ENCODE measurements at places on chromosomes 3 and 15.

DNA sequence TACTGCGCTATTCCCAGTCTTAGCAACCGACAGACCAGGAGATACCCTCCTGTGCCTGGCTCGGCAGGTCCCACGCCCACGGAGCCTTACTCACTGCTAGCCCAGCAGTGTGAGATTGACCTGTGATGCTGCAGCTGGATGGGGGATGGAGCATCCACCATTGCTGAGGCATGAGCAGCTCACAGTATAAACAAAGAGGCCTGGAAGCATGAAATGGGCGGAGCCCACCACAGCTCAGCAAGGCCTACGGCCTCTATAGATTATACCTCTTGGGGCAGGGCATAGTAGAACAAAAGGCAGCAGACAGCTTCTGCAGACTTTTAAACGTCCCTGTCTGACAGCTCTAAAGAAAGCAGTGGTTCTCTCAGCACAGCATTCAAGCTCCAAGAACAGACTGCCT, 160.3 kb downstream of the ANXA2 start:
- no peak for DNase-seq

DNA sequence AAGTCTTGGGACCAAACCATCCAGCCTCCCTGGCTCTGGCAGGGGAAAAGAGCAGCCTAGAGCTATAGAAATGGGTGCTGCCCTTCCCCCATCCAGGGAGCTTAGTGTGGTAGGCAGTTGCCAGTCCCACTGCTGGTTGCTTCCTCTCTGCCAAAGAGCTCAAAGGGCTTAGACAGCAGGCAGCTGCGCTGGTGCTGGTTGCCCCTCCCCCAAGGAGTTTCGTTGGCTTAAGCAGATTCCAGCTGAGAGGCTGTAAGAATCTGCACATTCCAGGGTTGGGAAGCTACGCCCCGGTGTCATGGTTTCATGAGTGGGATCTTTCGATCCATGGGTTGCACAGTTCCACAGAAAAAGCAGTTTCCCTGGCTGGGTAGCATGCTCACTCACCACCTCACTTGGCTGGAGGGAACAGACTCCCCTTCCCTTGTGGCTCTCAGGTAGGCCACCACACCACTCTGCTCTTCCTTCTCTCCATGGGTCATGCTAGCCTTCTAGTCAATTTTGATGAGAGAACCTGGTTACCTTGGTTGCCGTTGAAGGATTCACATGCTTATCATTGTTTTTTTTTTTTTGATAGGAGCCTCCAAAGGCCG, 195.1 kb downstream of the EPHA6 start:
- no peak for DNase-seq

GRCh38 chr15:38551720-38552648, 12.6 kb downstream of the RASGRP1 start:
- DNase-seq = no peak

GRCh38 chr3:113754494-113755159, 7.8 kb downstream of the ATP6V1A start:
- no peak for DNase-seq

DNA sequence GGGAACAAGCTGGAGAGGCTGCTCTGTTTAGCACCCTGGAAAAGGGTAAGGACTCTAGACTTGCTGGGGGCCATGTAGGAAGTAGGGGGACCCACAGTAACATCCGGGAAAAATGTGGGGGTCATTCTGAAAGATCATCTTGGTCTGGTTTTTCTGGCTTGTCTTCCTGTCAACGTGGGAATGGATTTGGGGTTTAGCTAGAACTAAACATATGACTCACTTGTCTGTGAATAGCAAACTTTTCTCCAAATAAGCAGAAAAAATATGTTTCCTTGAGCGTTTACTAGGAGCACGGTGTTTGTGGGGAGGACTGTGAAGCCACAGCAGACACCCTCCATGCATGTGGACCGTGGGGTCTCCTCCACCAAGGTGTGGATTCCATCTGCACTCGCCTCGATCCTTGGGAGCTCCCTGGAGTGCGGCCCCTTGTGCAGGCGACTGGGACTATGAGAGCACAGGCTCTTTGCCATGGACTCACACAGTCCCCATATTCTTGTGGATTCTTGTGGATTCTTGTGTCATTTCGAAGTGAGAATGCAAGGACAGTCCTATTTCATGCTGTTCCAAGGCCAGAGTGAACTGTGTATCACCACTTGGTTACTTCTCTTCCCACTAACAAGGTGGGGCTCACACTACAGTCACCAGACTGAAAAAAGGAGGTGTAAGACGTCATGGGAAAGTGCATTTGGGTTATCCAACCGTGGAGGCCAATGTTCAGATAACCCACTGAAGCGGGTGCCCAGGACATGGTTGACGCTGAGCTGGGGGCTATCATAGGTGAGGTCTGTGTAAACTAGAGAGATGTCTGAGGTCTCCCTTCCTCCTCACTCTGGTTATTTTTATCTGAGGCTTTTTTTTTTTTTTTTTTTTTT, 25.5 kb downstream of the PGPEP1L start:
- no peak for DNase-seq

DNA sequence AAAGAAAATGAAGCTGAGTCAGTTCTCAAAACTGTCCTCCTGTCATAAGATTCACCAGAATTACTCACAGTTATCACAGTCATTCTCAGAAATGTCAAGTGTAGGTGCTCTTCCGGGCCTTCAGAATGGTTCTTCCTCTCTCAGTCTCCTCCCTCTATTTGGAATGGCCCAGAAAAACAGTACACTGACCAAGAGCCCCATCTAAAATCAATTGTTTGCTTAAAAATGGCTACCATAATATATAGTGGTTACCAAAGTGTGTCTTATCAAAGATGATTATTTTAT, 99.8 kb downstream of the MECOM start:
- no peak for DNase-seq

- DNase-seq = no peak
These were observed 33.6 kb downstream of the BTD start for GRCh38 chr3:15635121-15635661.

GRCh38 chr3:97738761-97739160, 25.8 kb upstream of the ARL6 start:
- DNase-seq = no peak

GRCh38 chr3:115330430-115330829, 183.3 kb upstream of the ZBTB20 start:
- DNase-seq = no peak

- no peak for DNase-seq
These were observed 129.9 kb upstream of the TGFBR2 start for GRCh38 chr3:30476368-30477084.

- no peak for DNase-seq
These were observed 175.4 kb downstream of the SUCNR1 start for GRCh38 chr3:152048831-152049230.

- DNase-seq = no peak
These were observed 82.8 kb upstream of the MEX3B start for GRCh38 chr15:82128401-82129148.

DNA sequence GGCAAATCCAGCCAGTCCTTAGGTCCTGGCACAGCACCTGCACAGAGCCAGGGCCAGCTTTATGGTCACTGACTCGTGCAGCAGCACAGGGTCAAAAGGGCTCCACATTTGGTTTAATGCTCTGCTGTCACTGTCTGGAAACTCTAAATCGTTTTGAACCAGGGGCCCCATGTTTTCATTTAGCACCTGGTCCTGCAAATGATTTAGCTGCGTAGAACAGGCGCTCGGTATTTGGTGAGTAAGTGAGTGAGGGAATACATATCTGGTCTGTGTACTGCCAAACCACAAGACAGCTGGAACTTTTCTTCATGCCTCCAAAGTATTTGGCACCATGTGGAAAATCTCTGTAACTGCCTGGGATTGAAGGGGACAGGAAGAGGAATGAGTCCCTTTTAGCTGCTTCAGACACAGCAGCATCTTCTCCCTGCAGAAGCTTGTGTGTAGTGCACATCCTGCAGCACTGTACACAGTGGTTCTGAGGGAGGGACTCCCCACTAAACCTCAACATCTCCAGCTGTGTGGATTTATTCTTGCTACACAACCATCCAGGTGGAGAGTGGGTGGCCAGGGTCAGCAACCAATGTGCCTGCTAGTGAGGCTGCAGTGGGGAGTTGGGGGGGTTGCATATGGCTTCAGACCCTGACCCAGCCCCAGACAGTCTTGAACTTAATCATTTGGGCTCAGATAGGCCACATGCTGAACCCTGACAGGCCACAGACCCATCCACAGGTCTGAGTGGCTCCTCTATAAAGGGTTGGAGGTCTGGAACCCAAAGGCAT, 1.1 kb downstream of the SH2D7 start:
- DNase-seq = no peak

- DNase-seq = no peak
These were observed 42.7 kb upstream of the TOP2B start for GRCh38 chr3:25707268-25707926.

DNA sequence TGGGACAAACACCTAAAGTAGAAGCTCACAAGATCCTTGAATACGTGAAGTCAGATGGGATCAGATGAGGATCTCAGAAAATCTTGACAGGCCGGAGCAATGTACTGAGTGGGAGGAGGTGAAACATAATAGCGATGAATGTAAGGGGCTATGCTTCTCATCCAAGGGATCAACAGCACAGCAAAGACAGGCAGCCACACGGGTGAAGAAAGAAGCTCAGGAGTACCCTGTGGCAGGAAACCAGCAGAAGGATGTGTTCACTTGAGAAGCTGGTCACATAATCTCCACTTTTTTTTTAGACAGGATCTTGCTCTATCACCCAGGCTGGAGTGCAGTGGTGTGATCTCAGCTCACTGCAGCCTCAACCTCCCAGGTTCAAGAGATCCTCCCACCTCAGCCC, 92.4 kb downstream of the MEGF11 start:
- DNase-seq = no peak

GRCh38 chr15:78737187-78737820, 74.0 kb downstream of the ADAMTS7 start:
- DNase-seq = no peak

DNA sequence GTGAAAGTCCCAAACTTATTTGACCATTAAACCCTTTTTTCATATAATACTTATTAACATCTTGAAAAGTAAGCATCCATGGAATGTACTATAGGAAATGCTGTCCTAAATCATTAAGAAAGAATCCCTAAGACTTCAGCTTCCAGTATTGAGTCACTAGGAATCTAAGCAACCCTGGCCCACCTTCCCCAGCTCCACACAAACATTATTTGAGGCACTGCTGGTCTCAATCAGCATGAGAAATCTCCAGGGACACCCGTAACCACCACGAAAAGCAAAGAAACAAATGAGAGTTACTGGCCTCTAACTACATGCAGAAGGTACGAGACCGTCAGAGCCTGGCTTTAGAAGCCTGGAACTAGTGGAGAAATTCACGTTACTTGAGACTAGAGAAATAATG, 68.2 kb downstream of the POLQ start:
- no peak for DNase-seq

- DNase-seq = no peak
These were observed 76.2 kb downstream of the PLXNA1 start for GRCh38 chr3:127059072-127059471.

- DNase-seq = no peak
These were observed 28.9 kb downstream of the POPDC2 start for GRCh38 chr3:119631516-119631915.

DNA sequence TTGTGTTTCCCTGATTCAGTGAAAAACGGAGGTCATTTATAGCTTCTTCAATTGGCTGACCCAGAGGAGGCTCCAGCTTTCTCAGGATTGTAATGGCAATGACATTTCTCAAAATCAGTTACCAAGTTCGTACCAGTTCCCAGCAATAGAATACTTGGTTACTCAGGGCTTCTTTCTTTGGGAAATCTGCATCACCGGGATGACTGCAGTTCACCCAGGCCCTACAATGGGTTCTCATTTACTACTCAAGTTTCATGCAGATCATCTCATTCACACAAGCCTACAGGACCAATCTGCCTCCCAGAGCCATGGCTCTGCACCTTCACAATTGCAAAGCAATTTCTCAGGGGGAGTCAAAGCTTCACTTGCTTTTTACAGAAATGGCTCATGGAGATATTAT, 109.6 kb downstream of the FHIT start:
- DNase-seq = no peak

GRCh38 chr3:149464542-149465328, 9.8 kb upstream of the TM4SF4 start:
- no peak for DNase-seq

DNA sequence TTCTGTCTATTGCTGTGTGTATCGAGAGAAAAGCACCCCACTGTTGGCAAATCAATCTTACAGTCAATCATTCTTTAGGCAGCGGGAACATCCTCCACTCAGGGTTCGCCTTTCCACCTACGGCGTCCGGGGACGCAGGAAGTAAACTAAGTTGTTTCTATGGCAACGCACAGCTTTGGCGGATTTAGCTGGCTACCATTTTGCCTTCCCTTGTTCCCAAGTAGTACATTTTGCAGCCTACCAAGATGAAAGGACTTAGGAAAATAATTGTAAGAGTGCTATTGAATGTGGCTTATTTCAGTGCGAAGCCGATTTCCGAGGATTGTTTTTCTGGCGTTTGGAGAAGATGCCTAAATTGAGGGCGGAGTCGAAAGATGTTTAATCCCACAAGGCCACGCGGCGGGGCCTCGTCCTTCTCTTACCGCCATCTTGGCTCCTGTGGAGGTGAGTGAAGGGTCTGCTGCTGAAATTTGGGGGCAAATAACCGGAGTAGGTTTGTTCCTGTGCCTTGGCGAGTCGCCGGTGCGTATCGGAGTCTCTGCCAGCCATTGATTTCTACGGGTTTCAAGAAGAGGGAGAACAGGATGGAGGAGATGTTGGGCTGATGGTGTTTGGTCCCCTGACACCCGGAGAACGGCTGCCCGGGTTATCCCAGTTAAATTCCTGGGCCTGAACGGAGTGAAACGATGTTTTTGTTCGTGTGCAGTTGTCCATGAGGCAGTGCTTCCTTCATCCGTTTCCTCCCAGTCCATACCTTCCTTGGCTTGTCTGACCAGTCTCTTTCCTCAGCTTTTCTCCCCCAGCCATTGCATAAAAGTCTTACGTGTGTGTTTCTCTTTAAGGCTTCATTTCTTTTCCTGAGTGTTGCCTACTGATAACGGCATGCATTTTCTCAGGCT, at the start of gene RPL35A:
Gene RPL35A (plus strand): TSS at position 413 of the 899 bp plus-strand sequence. CDS start 778 bp downstream, outside the sequence.
- DNase-seq = peak; percentile 81

DNA sequence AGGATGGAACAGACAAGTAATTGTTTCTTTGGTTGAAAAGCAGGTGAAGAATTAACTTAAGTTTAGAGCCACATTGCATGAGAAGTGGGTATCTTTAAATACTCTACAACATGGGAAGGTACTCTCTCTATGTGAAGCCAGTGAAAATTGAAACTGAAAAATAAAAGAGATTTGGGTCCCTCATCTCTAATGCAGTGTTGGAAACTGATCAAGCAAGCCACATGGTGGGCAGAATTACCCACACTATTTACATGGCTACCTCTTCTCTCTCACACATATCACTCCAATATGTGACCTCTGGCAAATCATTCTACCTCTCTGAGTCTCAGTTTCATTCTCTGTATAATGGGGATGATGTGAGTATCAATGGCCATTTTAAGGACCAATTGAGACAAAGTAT, 339.0 kb downstream of the IL5RA start:
- DNase-seq = no peak

DNA sequence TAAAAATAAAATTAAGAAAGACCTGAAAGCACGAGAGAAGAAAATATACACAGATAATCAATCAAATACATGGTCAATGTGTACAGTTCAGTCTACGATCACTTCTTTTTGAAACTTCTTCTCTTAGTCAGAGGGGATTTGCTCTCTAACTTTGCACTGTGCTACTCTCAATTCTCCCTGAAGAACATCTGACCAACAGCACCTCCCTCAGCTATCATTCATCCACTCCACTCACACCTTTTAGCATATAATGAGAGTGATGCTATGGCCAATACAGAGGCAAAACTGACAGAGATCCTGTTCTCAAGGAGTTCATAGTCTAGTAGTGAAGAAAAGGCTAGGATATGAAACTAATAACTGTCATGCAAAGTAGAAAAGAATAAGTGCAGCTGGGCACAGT, 45.9 kb downstream of the P3H2 start:
- DNase-seq = no peak

All from CD8-positive, alpha-beta T cell (primary cell).